Fibroblast of villous mesenchyme (primary cell): ENCODE measurements at places on chromosomes 5 and 9. TPM values are rescaled to one million over a fixed set of nuclear protein-coding genes. Genes with fewer than 3 reads are reported as not detected.

The TRAF2 gene
- 11.0 and 16.8 TPM in 2 replicates for total RNA-seq

The RETREG1 gene
- total RNA-seq = 0.64 and 1.7 TPM in 2 replicates

The GFI1B gene
- total RNA-seq = under 0.01 and 0.32 TPM in 2 replicates

The TMEM250 gene
- 39.0 and 39.7 TPM in 2 replicates for total RNA-seq

The ANKRD18B gene
- 0.97 TPM in 1 of 2 replicates, not detected in the other for total RNA-seq

The SPAG8 gene
- total RNA-seq = 0.32 and 0.86 TPM in 2 replicates

The PCDHGA8 gene
- total RNA-seq = 3.0 and 3.2 TPM in 2 replicates

GRCh38 chr5:173831196-173831914 is 56.8 kb upstream of the CPEB4 start:
- no peak for DNase-seq

DNA sequence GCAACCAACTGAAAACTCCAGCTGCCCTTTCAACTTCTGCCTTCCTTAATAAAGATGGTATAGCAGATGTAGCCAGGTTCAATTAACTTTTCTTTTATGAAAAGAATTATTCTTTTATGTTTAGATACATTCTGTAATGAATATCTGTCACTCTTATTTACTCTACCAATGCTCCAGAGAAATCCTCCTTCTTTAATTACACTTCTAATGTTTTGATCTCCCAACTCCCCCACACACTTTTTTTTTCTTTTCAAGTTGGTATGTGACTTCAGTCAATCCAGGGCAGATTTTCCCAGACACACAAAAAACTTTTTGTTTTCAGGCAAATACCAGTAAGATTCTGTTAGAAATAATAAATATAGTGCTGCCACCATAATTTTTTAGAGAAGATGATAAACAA is 1000.0 kb upstream of the DMAC1 start:
- DNase-seq = no peak

DNA sequence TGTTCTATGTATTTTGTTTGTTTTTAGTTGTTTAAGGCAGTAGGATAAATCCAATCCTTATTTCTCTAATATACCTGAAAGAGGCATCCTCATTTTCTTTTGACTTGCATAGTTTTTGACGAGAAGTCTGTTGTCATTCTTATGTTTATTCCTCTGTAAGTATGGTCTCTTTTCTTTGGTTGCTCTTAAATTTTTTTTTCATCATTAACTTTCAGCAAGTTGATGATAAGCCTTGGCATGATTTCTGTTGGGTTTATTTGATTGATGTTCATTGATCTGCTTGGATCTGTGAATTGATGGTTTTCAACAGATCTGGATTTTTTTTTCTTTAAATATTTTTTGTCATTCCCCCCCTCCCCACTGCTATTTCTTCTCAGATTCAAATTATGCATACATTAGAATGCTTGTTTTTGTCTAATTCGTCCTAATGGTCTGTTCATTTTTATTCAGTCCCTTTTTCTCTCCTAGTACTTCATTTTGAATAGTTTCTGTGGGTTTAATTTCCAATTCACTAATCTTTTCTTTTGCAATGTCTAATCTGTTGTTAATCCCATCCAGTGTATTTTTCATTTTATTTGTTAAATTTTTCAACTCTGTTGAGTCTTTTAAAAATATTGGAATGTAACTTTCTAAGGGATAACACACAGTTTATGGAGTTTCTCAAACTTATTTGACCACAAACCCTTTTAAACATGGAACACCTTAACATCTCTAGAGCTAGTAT is 495.9 kb downstream of the CSNK1G3 start:
- DNase-seq = peak; percentile 8

GRCh38 chr5:139640421-139641115 is 7.6 kb upstream of the CXXC5 start:
- DNase-seq = no peak

- peak; percentile 78 for DNase-seq
These were observed 182.4 kb upstream of the OTULINL start for GRCh38 chr5:14399054-14399692.

DNA sequence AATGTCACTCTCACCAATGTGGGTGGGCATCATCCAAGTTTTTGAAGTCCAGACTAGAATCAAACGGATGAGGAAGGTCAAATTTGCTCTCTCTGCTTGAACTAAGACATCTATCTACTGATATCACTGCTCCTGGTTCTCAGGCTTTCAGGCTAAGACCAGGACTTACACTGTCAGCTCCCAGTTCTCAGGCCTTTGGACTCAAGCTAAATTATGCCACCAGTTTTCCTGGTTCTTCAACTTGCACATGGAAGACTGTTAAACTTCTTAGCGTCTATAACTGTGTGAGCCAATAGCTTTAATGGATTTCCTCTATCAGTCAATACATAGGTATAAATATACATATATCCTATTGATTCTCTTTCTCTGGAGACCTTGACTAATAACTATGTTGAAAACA is 35.3 kb downstream of the LYRM7 start:
- DNase-seq = no peak

DNA sequence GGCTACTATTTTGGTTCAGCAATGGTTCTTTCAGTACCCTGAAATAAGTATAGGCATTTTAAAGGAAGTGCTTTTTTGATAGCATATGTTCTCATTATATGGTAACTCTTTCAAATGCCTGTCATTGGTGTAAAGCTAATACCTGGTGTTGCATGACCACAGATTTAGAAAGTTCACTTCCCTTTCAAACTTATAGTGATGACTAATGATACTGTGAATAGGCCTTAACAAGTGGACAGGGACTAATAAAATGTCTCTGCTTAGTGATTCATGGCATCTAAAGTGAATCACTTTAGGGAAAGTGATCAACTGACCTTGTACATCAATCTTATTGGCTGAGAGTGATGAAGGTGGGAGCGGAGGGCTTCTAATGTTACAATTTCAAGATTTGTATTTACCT is 21.6 kb downstream of the MRPL22 start:
- peak; percentile 13 for DNase-seq

DNA sequence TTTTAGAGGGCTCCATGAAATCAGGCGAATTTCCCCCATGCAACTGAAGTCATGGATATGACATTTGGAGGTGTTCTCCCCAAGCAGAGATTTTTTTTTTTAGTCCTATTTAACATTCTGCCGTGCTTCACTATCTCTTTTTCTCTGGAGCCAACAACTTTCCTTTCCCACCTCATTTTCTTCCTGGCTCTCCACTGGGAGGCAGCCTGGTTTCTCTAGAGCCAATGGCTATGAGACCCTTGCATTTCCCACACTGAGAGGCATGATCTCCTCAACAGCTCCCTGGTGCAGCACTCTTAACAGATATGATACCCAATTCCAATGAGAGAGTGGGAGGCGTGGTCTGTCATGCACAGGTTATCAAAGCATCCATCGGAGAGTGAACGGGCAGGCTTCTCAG is 310.8 kb downstream of the DRD1 start:
- no peak for DNase-seq

DNA sequence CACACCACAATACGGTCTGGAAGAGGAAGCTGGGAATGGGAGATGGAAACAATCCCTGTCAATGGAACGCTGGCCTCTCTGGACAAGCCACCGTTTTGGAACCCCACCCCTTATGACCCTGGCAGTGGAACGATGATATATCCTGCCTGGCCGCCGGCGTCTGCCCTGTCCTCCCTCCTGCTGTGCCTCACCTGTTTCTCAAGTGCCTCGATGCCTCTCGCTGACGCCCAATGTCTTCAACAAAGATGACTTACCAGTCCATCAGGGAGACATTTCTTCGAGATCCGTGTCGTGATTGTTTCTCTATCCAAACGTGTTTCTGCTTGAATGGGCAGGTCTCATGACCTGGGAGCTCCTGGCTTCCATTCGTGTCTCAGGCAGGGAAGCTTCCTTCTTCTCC is 476.5 kb downstream of the SPATA31A7 start:
- no peak for DNase-seq

GRCh38 chr5:176541338-176542134 is 4.3 kb upstream of the RNF44 start:
- DNase-seq = peak; percentile 28

GRCh38 chr9:126459546-126459945 is 132.9 kb downstream of the MVB12B start:
- no peak for DNase-seq

DNA sequence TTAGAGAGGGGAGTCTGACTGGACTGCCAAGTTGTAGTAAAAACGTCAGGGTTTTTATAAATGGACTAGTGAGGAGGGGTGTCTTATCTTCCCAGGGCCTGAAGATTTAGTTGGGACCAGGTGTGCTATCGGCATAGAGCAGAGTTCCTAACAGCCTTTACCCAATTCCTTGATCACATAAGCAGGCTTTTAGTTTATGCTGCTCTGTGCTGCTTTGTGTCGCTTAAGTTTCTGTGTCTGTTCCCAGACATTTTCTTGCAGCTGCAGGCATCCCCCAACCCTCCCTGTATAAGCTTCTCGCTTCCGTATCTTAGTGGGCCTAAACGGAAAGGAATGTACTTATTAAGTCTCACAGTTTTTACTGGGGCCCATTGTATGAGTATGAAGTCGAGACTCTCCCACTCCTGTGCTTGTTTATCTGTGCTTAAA is 2.6 kb upstream of the SMC5 start:
- peak; percentile 90 for DNase-seq

DNA sequence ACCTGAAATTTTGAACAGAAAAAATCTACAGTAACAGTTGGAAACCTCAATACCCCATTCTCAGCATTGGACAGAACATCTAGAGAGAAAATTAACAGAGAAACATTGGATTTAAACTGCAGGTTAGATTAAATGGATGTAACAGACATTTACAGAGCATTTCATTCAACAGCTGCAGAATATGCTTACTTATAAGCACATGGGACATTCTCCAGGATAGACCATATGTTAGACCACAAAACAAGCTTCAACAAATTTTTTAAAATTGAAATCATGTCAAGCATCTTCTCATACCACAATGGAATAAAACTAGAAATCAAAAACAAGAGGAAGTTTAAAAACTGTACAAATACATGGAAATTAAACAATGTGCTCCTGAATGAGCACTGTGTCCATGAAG is 316.3 kb downstream of the FAM170A start:
- no peak for DNase-seq

- no peak for DNase-seq
These were observed 189.1 kb upstream of the CDH12 start for GRCh38 chr5:23042226-23042625.

DNA sequence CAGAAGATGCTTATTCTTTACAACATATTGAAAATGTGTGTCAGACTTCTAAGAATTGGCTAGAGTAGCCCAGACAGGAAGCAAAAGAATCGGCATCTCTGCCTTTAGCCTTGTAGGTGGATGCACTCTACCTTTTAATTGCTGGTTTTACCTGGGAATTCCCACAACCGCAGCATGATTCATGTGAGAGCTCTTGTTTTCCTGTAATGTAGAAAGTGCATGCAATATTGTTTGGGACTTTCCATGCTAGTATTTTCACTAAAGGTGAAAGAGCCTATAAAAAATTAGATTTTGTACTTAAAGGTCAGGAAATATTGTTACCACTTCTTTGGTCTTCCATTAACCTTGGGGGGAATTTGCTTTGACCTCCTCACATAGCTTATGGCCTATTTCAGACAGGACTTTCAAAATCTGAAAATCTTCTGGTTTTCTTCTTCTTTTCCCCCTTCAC is 89.8 kb downstream of the NTRK2 start:
- DNase-seq = no peak

DNA sequence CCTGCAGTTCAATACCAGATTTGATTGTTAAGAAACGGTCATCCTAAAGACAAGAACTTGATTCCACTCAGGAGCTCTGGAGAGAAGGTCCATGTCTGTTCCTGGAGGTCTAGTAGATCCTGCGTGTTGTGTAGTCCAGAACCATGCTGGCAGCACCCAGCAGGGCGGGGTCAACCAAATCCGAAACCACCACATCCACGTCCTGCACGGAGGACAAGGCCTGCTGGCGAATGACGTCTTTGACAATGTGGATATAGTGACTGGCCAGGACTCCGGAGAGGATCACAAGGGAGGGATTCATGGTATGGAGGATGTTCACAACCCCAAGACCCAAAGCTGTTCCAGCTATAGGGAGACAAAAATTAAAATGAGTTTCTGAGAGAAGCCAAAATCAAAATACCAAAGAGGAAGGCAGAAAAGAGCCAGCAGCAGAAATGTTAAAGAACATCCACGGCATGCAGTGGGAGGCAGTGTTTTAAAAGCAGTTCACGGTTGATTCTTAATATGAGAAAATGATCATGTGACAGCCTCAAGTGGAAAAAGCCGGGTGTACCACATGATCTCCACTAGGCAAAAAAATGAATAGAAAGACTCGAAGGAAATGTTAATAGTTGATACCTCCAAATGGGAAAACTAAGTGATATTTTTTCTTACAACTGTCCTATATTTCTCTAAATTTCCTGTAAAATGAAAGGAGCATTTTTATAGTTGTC is 26.7 kb downstream of the CLTA start:
- no peak for DNase-seq

GRCh38 chr9:131418143-131419025 is 24.5 kb downstream of the PRRC2B start:
- DNase-seq = peak; percentile 66

- peak; percentile 80 for DNase-seq
These were observed 73.0 kb upstream of the IL17B start for GRCh38 chr5:149452007-149452664.

DNA sequence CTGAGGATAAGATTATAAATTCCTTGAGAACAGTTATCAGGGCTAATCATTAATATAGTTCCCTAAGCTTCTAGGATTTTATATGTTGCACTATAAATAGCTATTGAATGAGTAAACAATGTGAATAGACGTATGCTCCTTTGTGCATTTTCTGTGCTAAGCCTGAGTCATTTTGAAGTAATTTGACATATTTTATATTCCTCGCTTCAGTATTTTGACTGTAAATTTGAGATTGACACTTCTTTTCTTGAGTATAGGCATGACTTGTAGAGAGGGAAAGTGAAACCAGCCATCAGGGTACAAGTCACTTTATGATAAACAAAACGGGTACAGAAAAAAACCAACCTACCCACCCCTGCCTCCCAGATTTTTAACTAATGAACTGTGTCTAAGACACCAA is 367.7 kb upstream of the PRR16 start:
- DNase-seq = peak; percentile 51

- no peak for DNase-seq
These were observed 647 bp downstream of the FREM1 start for GRCh38 chr9:14909601-14909960.

GRCh38 chr9:131234799-131235479 is 41.4 kb downstream of the FAM78A start:
- no peak for DNase-seq

- no peak for DNase-seq
These were observed 48.4 kb downstream of the PSD2 start for GRCh38 chr5:139843991-139844390.

GRCh38 chr9:84070590-84070989 is 90.0 kb downstream of the RMI1 start:
- DNase-seq = no peak
